ENCODE measurements at places on chromosomes 1 and 21.

DNA sequence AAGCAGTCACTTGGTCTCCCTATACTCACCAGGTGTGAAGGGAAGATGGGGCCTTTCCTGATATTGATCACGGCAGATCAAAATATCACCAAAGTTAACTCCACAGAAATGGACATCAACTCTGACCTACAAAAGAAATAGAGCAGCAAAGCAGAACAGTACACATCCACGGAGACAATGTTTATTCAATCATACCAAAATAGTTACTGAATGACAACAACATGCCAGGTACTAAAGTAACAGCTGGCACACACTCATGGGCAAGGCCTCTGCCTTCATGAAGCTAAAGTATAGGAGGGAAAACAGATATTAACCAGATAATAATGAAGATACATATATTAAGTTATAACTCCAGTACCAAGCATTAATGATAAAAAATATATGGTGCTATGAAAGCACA is 59.2 kb upstream of the RASAL2 start:
- DNase-seq, result no peak

DNA sequence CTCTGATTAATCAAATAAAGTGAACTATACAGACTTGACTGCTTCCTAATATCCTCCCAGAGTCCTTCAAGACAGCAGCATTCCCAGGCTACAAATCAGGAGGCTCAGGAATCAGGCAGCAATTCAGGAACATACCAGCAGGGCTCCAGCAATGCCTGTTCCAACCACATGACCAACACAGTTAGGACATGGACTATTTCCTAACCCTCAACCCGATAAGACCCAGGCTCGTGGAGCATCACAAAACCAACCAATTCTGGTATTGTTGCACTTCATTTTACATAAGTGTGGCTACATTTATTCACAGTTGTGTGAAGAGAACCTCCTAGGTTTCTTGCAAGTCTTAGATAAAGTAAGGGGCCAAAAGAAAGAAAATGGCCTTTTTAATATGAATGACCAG is 546.2 kb upstream of the ADGRL2 start:
- no peak for DNase-seq

- DNase-seq, result peak; percentile 29
Observed at GRCh38 chr21:40043423-40043822, 176.2 kb downstream of the PCP4 start.

DNA sequence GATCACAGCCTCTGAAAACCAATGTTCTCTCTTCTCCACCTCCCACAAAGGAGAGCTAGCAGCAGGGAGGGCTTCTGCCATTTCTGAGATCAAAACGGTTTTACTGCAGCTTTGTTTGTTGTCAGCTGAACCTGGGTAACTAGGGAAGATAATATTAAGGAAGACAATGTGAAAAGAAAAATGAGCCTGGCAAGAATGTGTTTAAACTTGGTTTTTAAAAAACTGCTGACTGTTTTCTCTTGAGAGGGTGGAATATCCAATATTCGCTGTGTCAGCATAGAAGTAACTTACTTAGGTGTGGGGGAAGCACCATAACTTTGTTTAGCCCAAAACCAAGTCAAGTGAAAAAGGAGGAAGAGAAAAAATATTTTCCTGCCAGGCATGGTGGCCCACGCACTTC is 35.8 kb upstream of the TDRD10 start:
- DNase-seq, result no peak

DNA sequence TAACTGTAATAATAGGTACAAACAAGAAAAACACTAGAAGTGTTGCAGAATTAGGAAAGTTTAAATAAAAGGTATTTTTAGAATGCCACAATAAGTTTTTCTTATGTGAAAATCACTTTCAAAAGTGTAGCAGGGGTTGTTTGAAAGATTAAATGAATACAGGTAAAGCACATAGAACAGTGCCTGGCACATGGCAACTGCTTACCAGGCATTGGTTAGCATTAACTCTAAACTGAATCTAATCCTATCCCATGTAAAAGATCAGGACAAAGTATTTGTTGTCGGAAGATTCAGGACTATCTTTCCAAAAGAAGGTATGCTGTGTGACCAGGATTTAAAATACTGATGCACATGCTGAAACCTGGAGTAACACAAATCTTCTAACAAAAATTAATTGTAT is 3.3 kb downstream of the AKT3 start:
- DNase-seq, result no peak

GRCh38 chr1:118988186-118989005 is at the start of gene TBX15:
TSS of gene TBX15 (minus strand) at chr1:118988343. CDS start at chr1:118987795, 548 bp downstream.
- DNase-seq, result no peak

DNA sequence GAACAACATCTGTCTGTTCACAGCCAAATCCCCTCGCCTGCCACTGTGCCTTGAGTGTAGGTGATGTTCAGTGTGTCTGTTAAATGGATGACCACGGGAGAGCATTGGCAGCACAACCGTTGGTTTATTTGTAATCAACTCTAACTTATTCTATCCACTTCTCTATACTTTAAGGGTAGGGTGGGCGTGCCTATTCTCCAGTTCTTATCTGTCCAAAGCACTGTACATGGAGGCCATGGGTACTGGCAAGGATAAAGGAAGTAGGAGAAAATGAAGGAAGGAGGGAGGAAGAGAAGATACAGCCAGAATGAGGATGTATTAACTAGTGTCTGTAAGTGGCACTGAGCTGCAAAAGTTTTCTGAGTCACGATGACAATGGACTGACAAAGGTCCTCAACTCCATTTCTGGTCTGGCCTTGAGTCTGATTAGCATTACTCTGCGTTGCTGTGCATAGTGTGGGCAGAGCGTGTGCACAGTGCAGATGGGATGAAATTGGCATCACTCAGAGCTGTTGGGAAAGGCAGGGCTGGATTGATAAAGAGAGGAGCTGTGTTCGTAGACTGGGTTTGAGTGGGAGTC is 7.1 kb downstream of the RHOU start:
- no peak for DNase-seq

- no peak for DNase-seq
Observed at GRCh38 chr1:179812501-179813292, 64.9 kb downstream of the TOR1AIP2 start.

DNA sequence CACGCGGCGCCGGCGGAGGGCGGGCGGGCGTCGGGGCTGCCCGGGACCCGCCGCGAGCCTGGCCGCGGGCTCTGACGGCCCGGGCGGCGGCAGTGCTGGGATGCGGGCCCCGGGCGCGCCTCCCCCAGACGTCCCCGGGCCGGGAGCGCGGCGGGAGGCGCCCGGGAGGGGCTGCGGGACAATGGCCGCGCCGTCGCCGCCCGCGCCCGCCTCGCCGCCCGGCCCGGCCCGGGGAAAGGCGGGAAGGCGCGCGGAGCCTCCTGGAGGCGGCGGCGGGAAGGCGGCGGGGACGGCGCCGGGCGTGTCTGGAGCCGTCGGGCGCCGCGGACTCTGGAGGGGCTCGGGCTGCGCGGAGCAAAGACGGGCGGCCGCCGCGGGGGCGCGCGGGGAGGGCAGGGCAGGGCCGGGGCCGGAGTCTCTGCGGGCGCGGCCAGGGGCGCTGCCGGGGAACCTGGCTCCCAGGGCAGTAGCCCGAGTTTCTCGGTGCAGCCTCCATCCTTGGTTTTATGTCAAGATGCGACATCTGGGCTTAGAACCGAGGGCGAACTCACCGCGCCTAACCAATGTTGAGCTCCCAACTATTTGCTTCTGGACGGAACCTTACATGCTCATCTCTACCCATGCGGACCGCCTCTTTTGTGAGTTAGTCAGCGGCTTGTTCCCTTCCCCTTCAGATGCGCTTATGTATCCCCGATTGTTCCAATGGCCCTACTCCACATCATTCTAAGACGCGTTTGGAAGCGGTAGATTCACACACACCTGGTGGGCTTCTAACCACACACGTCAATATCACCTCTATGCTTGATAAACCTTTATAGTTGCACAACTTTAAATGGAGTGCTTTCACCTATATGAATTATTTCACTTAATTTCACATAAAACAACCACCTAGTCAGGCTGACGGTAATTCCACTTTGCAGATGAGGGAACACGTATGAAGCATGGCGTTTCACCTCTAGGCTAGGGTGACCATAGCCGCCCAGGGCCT is 651 bp downstream of the ZBTB8A start:
- peak; percentile 34 for DNase-seq

DNA sequence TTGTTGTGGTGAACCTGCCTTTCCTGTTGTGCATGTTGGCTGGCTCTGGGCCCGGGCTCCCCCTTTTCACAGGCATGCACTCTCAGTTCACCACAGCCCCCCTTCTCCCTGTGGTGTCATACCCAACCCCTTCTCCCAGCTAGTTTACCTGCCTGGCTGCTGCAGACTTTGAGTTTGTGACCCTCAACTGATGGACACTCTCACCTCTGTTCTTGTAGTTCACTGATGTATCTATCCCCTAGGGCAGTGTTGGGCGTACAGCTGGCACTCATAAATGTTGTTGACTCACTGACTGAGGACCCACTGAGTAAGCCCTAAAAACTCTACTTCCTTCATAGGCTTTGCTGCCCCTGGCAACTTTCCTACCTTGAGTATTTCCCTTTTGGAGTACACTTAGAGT is 54.9 kb downstream of the WDR64 start:
- no peak for DNase-seq

DNA sequence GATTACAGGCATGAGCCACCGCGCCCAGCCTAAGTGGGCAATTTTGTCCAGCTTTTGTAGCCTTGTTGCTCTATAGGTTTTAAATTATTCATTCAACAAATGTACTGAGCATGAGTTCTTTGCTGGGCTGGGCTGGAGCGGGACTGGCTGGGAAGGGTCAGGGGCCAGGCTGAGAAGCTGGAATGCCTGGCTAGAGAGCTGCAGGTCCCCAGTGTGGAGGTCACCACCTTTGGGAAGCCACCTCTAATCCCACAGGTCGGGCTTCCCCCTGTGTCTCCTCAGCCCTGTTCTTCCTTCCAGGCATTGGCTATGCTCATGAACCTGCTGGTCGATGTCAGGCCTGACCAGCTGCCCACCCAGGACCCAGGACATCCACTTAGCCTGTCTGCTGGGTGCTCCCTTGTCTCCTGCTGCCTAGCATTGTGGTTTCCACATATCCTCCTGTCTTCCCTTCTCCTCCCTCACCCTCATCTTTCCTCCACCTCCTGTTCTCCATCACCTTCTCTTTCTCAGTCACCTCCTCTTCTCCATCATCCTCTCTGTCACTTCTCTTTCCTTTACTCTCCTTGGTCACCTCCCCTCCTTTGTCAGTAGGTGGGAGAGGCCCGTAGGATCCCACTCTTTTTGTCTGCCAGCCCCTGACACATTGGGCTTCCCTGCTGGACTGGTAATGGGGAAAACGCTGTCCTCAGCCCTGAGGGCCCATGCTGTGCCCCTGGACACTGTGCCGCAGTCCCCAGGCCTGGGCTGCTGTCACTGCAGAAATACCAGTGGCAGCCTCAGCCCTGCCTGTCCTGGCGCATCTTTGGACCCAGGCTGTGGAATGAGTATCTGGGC is 23.8 kb downstream of the SERINC2 start:
- no peak for DNase-seq

- DNase-seq, result no peak
Observed at GRCh38 chr1:32992489-32993323, 28.1 kb upstream of the RNF19B start.

GRCh38 chr1:44436401-44437106 is 31.5 kb downstream of the RNF220 start:
- no peak for DNase-seq

GRCh38 chr1:54372978-54373377 is 33.2 kb downstream of the SSBP3 start:
- DNase-seq, result no peak

GRCh38 chr1:205449254-205449749 is 6.5 kb downstream of the BLACAT1 start:
- DNase-seq, result no peak

- peak; percentile 33 for DNase-seq
Observed at GRCh38 chr1:22275626-22276395, 132.9 kb upstream of the WNT4 start.

DNA sequence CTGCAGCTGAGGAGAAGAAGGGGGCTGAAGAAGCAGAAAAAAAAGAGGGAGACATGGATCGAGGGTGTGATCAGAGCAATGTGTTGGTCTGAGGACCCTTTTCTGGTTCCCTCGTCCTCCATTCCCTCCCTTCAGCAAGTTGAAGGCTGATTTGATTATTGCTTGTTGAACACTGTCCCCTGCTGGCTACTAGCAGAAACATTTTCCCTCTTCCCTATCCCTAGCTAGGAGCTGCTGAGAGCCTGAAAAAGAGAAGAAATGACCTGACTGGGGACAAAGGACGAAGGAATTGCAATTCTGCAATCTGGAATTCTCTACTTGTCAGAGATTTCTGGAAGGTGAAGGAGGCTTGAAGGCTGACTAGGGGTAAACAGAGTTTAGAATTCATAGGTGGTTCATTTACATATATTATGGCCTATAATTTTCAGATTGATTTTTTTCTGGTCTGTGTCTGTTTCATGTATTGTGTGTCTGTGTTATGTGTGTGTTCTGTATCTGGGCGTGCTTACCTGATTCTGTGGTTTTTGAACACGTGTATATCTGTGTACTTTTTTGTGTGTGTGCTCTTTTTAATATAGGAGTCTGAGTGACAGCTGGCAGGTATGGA is 9.8 kb downstream of the NHLH1 start:
- DNase-seq, result peak; percentile 67

DNA sequence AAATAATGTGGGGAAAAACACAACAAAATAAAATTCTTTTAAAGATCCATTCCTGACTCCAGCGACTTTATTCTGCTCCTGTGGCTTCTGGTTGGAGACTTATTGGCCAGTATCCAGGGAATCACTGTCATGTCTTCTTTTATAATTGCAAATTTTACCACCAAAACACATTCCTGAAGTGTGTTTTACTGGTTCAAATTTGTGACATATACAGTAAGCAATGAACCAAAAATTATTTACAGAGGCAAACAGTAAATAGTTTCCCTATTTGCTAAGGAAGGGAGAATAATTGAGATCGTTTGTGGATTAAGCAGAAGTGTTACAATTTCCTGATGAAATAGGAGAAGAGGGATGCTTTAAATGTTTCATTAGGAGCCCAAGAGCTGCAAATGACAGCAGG is 118.7 kb downstream of the ZNF281 start:
- DNase-seq, result no peak

DNA sequence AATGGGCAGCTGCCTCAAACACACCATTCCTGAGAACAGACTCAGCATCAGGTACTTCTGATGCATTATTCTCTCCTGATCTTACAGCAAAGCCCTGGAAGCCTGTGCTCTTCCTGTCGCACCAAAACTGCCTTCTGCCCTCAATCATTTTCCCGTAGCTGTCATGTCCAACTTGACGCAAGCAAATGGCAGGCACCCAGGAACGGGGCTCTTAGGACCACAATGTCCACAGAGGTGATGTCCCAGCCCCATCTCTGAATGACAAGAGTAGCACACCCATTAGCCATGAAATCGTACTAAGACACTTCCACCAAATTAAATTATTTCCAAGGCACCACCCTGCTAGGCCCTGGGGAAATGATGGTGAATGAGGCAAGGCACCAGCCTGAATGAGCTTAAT is 47.1 kb downstream of the PTPN14 start:
- no peak for DNase-seq

- DNase-seq, result no peak
Observed at GRCh38 chr1:46596036-46596435, 8.0 kb downstream of the MKNK1 start.

DNA sequence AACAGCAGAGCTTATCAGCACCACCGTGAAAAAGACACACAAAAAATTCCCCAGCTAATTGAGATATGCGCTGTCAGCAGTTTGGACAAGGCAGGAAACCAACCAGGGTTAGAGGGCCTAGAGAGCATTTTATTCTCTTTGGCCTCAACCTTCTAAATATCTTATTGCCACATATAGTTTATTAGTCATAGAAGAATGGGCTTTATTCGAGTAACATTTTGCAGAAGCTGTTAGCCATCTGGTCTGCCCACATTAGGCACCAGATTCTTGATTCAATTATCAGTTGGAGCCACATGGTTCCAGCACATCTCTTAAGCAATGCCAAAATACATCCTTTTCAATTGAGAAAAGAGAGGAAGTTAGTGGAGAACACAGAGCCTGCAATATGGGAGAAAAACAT is 109.9 kb upstream of the CXADR start:
- DNase-seq, result no peak

Data from NCI-H345 (cell line).